ENCODE measurements at places on chromosomes 16 and 17.

DNA sequence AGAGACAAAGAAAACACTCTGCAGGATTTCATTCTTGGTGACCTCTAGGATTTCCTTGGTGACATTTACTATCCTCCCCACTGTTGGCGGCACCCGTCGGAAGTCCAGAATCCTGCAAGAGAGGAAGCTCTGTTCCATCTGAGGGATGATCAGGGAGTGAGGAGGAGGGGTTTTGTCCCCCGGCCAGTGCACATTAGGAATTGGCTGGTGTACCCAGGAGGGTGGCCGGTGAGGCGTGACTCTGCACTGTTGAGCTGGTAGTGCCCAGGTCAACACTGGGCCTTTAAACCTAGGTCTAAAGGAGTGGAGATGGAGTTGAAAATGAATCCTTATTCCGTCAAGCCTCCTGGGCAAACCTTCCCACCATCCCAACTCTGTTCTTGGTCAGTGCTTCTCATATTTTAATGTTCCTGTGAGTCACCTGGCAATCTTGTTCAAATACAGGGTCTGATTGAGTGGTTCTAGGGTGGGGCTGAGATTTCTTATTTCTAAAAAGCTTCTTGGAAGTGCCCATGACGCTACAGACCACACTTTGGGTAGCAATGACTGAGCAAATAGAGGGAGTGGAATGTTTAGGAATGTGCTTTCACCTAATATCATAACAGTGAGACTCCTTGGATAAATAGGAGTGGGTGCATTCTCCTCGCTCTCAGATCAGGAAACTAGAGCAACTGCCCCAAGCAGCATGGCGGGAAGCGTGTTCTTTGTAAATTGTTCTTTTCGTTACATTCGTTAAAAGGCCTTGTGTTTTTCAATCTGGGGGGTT, 30.7 kb downstream of the PRKAR1A start:
- no peak for DNase-seq

DNA sequence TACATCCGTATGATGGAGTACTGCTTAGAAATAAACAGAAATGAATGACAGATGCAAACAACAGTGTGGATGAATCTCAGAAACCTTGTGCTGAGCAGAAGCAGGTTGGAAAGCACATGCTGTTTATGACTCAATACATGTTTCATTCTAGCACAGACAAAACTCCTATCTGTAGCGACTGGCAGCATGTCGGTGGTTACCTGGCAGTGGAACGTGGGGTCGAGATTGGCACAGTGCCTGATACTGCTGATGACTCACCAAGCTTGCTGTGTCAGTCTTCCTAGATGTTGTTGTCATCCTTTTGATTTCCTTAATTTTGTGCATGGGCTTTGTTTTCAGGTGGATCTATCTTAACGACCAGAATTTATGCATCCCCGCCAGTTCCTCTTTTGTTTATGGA, 62.1 kb downstream of the GAN start:
- DNase-seq: no peak

- DNase-seq: no peak
Observed at GRCh38 chr17:17326275-17326875, 23.2 kb downstream of the NT5M start.

DNA sequence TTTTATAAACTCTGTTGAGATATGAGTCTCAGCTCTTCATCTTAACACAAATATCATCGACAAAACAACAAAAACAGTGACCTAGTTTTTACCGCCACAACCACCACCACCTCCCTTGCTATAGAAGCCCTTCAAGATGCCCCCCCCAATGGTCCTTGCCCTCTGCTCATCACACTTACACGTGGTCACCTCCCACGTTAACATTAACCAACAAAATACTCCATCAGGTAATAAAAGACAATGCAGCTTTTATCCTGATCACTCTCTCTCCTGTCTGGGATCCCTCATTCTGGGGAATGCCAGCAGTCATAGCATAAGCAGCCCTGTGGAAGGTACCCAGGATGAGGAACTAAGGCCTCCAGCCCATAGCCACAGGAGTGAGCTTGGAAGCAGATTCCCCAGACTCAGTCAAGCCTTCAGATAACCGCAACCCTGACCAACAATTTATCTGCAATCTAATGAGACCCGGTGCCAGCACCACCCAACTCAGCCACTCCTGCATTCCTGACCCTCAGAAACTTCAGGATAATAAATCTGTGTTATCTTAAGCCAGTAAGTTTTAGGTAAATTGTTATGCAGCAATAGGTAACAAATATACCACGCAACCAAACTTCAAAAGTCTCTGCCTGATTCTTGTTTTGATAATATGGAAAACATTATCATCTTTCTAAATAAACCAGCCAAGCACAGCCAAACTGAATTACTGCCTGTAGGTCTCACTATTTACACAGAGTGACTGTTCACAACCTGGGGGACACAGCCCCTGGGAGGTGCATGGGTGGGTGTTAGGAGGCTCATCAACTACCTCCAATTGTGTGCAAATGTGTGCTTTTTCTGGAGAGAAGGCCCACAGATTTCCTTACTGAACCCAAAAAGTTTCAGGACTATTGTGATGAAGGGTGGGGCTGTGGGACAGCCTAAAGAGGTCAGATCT, 6.1 kb downstream of the PECAM1 start:
- no peak for DNase-seq

GRCh38 chr16:30382111-30382881, at the start of gene SEPTIN1:
TSS of gene SEPTIN1 (minus strand) at chr16:30382561. CDS start at chr16:30382542, 19 bp downstream.
- DNase-seq: no peak
